Stimulated activated CD4-positive, alpha-beta T cell treated with anti-CD3 and anti-CD28 coated beads, TNF-alpha, amount 100 ng/mL, for 24 hours (primary cell): ENCODE measurements at places on chromosomes 6 and 20.

GRCh38 chr20:47220161-47220582 lies 136.3 kb downstream of the ZMYND8 start:
- peak; percentile 28 for DNase-seq

GRCh38 chr6:9401960-9402359 lies 966.6 kb upstream of the SLC35B3 start:
- no peak for DNase-seq

- DNase-seq, result no peak
These were observed 151.5 kb downstream of the BTBD3 start for GRCh38 chr20:12069181-12069580.

DNA sequence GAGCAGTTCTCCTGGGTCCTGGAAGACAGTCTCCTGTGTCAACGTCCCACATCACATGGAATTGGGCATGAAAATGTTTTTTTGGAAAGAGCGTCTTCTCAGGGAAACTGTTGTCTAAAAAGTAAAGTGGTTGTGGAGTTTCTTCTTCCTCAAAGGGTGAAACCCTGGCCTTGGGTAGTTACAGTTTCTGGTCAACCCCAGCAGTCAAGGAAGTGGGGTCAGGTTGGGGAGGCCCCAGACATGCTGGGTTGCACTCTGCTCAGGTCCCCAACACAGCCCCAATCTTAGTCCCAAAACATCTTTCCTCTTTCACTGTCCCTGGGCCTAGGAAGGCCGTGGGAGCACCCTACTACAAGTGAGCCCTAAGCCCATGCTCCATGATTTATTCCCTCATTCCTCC lies 996 bp upstream of the NFKBIE start:
- no peak for DNase-seq

GRCh38 chr6:144347448-144347759 lies 62.3 kb downstream of the UTRN start:
- no peak for DNase-seq

DNA sequence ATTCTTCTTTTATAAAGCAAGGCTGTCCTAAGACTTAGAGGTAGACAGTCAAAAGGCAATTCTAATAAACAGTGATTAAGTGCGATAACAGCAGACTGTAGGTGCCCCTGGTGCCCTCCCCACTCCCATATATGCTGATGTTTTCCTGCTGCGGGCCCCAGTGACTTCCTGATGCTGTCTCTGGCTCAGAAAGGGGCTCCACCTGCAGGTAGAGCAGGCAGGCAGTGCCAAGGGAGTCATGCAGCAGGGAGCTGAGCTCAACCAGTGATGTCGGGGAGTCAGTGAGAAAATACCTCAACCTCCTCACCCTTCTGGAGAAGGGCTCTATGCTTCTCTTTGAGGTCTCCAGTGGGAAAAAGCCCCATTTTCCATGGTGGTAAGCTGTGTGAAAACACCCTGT lies 126.7 kb upstream of the SSTR4 start:
- no peak for DNase-seq

- DNase-seq, result no peak
These were observed 54.9 kb downstream of the UBR2 start for GRCh38 chr6:42618686-42619085.

DNA sequence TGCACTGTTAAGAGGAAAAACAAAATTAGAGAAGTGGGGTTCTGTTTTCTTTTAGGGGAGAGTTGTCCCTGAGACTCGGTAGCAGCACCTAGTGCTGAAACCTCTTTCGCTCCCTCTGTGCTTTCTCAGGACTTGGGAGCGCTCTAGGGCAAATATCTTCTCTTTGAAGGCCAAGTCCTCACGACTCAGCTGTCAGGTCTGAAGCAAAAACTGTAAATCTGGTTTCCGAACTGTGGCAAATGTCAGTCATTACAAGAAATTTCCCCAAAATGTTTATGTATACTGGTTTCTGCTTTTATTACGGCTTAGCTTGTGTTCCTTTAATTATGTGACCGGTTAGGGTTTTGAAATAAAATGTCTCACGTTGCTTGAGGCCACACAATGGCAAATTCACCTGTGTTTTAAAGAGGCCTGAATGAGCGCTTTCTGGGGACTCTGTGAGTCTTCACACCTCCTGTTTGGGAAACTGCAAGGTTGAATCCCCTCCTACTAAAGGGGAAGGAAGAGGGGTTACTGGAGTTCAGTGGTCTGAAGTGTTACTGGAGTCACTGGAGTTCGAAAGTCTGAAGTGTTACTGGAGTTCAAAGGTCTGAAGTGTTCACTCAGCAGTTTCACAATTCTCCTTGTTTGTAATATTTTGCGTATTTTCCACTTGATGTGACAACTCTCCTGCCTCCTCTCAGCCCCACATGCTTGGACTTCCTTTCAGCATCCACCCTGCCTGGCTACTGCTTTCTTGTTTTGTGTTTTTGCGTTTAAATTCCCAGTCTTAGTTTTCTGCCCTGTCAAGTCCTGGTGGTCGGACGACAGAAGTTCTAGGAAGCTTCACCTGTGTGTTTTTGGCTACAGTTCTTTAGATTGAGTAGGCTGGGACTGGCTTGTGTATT lies 1.6 kb downstream of the SMPDL3A start:
- no peak for DNase-seq

DNA sequence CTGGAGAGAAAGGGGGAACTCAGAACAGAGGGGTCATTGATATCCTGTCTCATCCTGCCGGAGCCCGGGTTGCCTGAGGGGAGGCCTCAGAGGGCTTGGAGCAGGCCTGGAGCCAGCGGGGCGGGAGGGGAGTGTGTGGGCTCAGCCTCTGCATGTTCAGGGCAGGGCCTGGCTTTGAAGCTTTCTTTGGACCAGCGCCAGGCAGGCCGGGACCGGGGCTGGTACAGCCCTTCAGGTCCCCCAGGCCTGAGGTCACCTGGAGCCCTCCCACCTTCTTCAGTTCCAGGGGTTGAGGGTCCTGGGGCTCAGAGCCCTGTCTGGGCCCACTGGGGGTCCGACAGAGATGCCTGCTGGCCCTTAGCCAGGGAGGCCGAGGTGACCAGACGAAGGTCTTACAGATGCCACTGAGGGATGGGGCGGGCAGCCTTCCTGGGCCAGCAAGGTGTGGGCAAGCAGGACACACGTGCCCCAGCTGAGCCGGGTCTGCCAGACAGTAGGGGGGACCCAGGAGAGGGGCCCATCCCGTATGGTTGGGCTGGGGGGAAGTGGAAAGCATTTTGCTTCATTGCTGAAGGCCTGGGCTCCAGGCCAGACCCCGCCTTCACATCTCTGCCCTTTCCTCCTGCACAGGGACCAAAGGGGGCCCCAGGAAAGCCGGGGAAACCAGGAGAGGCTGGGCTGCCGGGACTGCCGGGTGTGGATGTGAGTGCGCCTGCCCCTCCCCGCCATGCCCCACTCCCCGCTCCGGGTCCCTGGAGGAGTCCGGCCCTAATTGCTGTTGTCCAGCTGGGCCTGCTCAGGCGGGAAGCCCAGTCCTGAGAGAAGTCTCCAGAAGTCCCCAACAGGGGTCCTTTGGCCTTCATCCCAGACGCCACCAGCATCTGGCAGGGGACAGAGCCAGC lies 2.0 kb downstream of the COL9A3 start:
- DNase-seq, result no peak

DNA sequence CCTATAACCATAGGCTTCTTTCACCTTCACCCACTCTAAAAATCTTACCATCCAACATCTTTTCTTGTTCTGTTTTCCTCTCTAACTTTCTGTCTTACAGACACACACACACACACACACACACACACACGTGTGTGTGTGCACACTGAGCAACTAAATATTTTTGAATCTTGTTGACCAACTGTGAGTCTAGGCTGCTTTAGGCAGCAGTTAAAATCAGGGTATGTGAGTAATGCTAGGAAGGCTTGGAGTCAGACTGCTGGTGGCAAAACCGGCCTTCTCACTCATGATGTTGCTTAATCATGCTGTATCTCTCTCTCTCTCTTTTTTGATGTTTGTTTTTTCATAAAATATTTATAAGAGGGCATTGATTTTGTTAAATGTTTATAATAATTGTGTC lies 103.1 kb upstream of the TBX18 start:
- no peak for DNase-seq

GRCh38 chr6:6497976-6498375 lies 90.5 kb upstream of the LY86 start:
- DNase-seq, result no peak

DNA sequence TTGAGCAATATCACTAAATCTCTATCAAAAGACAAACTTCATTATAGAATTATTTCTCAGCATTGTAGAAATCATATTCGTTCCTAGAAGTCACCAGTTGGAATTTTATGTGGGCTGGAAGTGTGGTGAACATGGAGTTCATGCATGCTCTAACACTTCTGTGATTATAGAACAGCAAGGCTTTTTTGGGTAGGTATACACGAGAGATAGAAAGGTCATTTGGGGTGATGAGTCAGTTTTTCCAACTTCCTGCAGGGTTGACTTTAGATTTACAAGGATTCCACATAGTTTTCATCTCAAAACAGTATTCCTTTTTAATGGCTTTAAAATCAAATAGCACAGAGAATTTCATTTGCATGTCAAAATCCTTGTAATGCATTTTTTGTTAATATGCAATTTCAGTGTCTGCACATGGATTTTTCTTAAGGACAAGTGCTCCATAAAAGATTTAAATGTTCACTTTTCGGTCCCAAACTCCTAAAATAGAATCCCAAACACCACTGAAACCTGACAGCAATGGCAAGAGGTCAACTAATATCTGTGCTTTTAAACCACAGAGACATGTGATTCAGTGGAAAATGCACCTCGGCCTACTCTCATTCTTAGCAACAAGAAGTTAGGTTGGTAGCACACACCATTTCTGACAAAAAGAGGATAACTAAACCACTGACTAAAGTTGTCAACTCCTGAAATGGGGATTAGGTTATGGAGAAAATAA lies 211.0 kb downstream of the MOXD1 start:
- no peak for DNase-seq

GRCh38 chr6:53241938-53242337 lies 93.3 kb upstream of the GCM1 start:
- DNase-seq, result no peak

- DNase-seq, result no peak
These were observed 367.2 kb downstream of the EPM2A start for GRCh38 chr6:145368075-145368474.

DNA sequence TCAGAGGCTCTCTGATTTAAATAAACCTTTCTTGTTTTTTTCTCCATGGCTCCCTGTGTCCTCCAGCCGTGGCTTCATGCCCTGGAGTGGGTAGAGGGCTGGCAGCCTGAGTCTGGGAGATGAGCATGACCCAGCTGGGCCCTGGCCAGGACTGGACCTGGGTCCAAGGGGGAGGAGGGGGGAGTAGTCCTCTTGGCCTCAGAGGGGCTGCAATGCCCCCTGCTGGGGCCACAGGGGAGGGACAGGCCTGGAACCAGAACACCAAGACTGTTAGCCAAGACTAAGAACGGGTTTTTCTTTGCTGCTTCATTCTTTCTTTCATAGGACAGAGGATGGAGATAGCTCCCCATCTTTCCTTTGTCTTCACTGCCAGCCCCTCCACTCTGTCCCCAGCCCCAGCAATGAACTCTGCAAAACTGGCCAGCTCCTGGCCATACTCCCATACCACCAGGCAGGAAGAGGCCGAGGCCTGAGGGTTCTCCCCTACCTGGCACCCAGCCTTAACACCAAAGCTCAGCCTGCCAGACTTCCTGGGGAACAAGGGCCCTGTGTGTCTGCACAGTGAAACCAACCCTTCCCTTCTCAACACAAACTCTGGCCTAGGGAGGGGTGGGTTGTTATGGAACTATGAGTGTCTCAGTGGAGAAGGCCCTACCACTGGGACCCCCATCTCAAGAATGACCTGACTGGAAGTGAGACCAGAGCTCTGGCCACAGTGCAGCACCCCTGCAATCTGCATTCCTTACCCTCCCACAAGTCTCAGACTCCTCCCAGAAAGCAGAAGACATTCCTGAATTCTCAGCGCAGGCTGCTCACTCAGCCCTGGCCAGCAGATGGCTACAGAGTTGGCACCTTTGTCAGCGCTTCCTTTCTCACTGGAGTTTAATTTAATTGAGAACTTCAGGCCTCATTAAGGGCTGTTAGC lies 11.0 kb downstream of the SLC29A1 start:
- no peak for DNase-seq

- peak; percentile 41 for DNase-seq
These were observed 208.8 kb downstream of the ARHGAP18 start for GRCh38 chr6:129500958-129501739.

- no peak for DNase-seq
These were observed 107.1 kb downstream of the THBS2 start for GRCh38 chr6:169146521-169146920.

DNA sequence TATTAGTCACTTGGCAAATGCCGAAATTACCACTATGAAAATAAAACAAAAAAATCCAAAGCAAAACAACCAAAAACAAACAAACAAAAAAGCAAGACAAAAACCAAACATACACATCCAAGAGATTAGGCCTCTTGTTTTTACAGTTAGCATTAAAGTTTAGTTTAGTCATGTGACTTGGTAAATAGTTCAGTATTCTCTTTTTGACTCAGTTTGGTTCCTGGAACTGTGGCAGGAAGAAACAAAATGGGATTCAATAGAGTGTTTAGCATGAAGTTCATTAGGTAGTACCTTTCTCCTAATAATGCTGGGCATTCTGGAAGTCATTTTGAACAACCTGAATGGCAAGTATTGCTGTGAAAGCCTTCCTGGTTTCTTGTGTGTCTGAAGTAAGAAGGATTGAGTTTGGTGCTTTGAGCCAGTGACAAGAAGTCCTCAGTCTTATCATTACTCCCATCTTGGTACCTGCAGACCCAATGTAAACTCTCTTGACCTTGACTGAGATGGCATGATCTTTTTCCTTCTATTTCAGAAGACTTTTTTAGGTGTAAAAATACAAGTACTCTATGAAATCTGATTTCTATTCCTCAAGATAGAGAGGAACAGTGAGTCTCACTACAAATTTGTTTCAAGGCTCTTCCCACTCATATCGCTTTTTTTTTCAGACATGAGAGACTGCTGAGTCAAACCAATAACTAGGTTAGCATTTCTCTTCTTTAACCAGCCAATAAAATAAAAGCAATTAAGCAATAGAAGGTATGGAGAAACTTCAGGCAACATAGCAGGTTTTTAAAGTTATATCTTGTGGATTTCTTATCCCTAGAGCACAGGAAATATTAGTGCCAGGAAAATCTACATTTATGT lies 223.6 kb upstream of the PREP start:
- DNase-seq, result no peak

GRCh38 chr6:129875610-129876520 lies 14.8 kb upstream of the TMEM244 start:
- no peak for DNase-seq

DNA sequence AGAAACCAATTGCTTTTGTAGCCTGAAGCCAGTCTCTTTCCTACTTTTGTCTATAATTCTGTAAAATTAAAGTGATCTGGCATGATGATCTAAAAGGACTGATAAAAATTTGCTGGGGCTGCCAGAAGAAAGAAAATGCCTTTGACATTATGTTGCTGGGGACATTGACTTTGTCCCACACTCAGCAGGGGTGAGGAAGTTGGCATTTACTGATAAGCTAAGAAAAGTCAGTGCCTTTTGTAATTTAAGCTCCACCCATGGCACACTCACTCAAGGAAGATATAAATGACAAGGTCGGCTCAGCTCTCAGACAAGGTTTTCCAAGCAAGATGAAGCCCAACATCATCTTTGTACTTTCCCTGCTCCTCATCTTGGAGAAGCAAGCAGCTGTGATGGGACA lies at the start of gene SEMG1:
SEMG1 (plus strand) TSS at position 309 of the 400 bp plus-strand sequence; CDS start at position 330, 21 bp downstream.
- no peak for DNase-seq

GRCh38 chr6:140007525-140007924 lies 633.1 kb upstream of the CITED2 start:
- no peak for DNase-seq
